Cerebellar nuclear complex (tissue), 1 donor: ENCODE measurements at places on chromosomes 4 and X.

DNA sequence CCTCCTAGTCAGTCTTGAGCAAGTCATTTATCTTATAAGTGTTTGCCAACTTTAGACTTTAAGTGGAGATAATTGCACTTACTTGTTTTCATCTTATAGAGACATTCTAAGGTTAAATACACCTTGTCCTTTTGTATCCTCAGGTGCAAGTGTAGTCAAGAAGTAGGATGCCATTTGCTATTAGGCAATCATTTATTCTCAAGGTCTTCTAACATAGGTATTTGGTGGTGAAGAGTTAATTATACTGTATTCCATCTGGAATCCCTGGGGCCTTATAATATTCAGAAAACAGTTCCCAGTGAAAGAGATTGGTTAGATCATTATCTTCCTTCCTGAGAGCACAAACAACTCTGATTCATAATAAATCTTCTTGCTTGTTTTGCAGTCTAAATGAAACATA, 23.7 kb downstream of the SULT1E1 start:
- no peak for DNase-seq

DNA sequence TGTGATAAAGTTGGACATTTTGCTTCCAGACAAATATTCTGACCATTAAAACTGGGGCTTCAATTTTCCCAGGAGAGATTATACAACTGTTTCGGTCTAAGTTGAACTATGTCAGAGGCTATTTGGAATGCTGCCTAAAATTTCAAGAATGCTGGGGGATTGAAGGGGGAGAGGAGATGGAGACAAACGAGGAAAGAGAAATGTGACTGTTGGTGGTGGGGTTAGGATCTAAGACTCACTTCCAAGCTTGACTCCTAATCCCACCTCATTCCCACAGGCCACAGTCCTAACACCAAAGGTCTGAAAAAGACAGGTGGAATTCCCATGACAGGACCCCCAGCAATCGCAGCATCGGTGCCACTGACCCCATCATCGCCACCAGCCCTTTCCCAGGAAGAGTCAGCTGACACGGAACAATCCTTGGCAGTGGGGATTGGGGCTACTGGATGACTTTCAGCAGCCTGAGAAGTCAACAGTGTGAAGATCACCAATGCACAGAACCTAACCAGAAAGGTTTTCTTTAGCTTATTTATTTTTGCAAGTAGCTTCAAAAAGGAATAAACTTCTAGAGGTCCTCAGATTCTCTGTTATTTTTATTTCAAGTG, 74.0 kb upstream of the PRSS48 start:
- no peak for DNase-seq

- no peak for DNase-seq
These were observed 244.6 kb upstream of the FTHL17 start for GRCh38 chrX:31316340-31316991.

- no peak for DNase-seq
These were observed 608.6 kb upstream of the AADAT start for GRCh38 chr4:170698334-170698733.

- DNase-seq = no peak
These were observed 139.1 kb downstream of the GPC3 start for GRCh38 chrX:133846311-133846710.
